ENCODE measurements at places on chromosomes 5 and 9. TPM values are rescaled to one million over a fixed set of nuclear protein-coding genes. Genes with fewer than 3 reads are reported as not detected.

IL6ST gene
- total RNA-seq = 108 TPM

TMOD1 gene
- 0.26 TPM for total RNA-seq

ENC1 gene
- total RNA-seq = 10.7 TPM

STC2 gene
- 316 TPM for total RNA-seq

DNA sequence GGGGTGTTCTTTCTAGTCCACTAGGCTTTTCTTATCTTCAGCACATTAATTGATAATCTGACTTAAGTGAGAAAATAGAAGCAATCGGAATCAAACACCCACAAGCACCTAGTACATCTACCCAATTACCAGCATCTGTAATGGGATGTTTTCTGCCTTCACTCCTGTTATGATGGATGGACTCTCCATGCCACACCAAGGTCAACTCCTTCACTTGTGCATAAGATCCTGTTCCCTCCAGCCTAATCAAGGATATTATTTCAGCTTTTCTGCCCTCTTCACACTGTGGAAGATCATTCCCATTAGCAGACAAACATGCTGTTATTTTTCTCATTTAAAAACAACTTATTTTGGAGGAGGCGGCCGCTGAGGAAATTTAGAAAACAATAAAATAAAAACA lies 162.0 kb upstream of the EDIL3 start:
- no peaks in the 10 kb centered on the region for H3K4me1 ChIP-seq
- DNase-seq = no peak
- H3K4me3 ChIP-seq = no peak overlapping the region
- H3K36me3 ChIP-seq = no peaks in the 10 kb centered on the region
- no peak overlapping the region for H3K27ac ChIP-seq

GRCh38 chr5:87390075-87390474 lies 22.7 kb downstream of the CCNH start:
- no peaks in the 10 kb centered on the region for H3K27me3 ChIP-seq
- H3K27ac ChIP-seq = no peak overlapping the region
- no peak overlapping the region for H3K4me3 ChIP-seq
- peaks cover 15% of the 10 kb centered on the region for H3K4me1 ChIP-seq
- DNase-seq = no peak
- H3K36me3 ChIP-seq = peaks cover 85% of the 10 kb centered on the region

- no peak overlapping the region for H3K27ac ChIP-seq
- no peaks in the 10 kb centered on the region for H3K27me3 ChIP-seq
- DNase-seq = no peak
- no peaks in the 10 kb centered on the region for H3K36me3 ChIP-seq
- peaks cover 6% of the 10 kb centered on the region for H3K4me1 ChIP-seq
Measured at GRCh38 chr9:3931058-3931457, 368.8 kb downstream of the GLIS3 start.

GRCh38 chr5:83467371-83468035 lies 4.0 kb upstream of the VCAN start:
- DNase-seq = no peak
- H3K4me3 ChIP-seq = no peak overlapping the region
- H3K4me1 ChIP-seq = no peaks in the 10 kb centered on the region
- H3K27ac ChIP-seq = no peak overlapping the region
- no peaks in the 10 kb centered on the region for H3K36me3 ChIP-seq
- peaks cover 74% of the 10 kb centered on the region for H3K27me3 ChIP-seq

DNA sequence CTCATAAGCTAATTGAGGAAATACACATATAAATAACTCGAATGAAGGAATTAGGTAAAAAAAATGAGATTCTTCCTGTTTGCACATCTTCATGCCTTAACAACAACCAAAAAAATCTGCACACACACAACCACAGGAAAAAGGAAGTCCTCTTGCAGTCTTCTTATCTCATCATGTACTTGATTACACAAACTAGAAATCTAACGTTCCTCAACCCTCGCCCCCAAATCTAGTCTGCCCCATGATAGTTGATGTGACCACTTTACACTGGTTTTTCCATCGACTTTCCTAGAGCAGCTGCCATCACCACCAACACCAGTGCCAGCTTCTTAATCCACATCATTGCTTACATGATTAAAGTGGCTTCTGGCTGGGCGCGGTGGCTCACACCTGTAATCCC lies 31.2 kb upstream of the RNU6ATAC start:
- peaks cover 44% of the 10 kb centered on the region for H3K27me3 ChIP-seq
- no peak for DNase-seq

GRCh38 chr5:24141046-24141445 lies 503.7 kb downstream of the CDH10 start:
- H3K27ac ChIP-seq = no peak overlapping the region
- no peaks in the 10 kb centered on the region for H3K4me1 ChIP-seq
- no peak overlapping the region for H3K4me3 ChIP-seq
- H3K36me3 ChIP-seq = no peaks in the 10 kb centered on the region

DNA sequence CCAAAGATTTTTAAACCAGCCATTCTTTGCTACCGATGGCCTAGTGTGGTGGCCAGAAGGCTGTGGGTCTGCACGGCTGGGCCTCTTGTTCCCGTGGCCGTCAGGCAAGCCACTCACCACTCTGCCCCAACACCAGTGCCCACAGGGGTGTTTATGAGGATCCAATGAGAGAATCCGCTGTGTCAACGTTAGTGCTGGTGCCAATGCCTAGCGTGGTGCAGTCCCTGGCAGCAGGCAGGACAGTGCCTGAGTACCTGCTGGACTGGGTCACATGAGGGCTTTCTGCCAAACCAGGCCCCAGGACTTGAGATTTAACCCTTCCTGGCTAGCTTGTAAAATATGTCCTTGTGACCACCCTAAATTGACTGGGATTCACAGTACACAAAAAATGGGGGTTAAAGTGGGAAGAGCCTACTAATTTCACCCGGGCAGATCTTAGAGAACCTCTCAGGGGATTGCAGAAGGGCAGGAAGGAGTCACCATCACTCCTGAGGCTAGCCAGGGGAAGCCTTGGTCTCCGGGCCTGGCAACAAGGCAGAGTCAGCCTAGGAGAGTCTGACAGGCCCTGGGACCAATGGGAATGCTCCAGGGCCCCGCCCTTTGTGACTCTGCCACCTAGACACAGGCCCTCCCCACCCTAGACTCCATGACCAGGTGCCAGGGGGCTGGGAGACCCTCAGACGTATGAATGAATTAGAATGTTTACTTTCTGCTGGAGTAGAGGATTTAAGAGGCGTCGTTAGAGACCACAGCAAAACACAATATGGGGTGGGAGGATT lies 63.2 kb upstream of the FSTL4 start:
- H3K27ac ChIP-seq = no peak overlapping the region
- no peaks in the 10 kb centered on the region for H3K4me1 ChIP-seq
- H3K36me3 ChIP-seq = no peaks in the 10 kb centered on the region
- peaks cover 46% of the 10 kb centered on the region for H3K27me3 ChIP-seq
- no peak for DNase-seq
- H3K4me3 ChIP-seq = no peak overlapping the region

GRCh38 chr5:14723701-14724132 lies 59.2 kb downstream of the OTULIN start:
- DNase-seq = no peak
- no peak overlapping the region for H3K27ac ChIP-seq
- no peaks in the 10 kb centered on the region for H3K27me3 ChIP-seq
- no peak overlapping the region for H3K4me3 ChIP-seq

GRCh38 chr5:56026863-56027300 lies 32.1 kb upstream of the IL6ST start:
- peaks cover 6% of the 10 kb centered on the region for H3K4me1 ChIP-seq
- H3K4me3 ChIP-seq = no peak overlapping the region
- H3K36me3 ChIP-seq = peaks cover 5% of the 10 kb centered on the region
- H3K27me3 ChIP-seq = no peaks in the 10 kb centered on the region

DNA sequence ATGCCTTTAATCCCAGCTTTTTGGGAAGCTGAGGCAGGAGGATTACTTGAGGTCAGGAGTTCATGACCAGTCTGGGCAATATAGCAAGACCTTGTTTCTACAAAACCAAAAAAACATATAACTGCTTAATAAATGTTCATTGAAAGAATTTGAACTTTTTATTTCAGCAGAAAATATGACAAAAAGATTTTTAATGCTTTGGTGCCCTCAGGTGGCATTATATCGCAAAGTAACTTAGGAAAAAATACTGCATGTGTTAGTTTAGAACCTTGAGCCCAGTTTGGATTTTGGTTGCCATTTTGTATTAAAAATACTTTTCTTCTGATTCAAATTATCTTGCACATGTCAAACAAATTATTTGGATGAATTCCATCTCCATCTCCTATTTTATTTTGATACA lies 103.2 kb downstream of the GPBP1 start:
- H3K36me3 ChIP-seq = no peaks in the 10 kb centered on the region
- no peak overlapping the region for H3K4me3 ChIP-seq
- no peak overlapping the region for H3K27ac ChIP-seq
- no peaks in the 10 kb centered on the region for H3K27me3 ChIP-seq
- no peaks in the 10 kb centered on the region for H3K4me1 ChIP-seq
- peak; percentile 35 for DNase-seq

- peaks cover 15% of the 10 kb centered on the region for H3K27me3 ChIP-seq
- no peak overlapping the region for H3K27ac ChIP-seq
- H3K4me1 ChIP-seq = no peaks in the 10 kb centered on the region
- H3K4me3 ChIP-seq = no peak overlapping the region
- no peaks in the 10 kb centered on the region for H3K36me3 ChIP-seq
Measured at GRCh38 chr9:3698531-3698930, 172.7 kb upstream of the RFX3 start.

GRCh38 chr5:31479706-31480105 lies 52.2 kb downstream of the DROSHA start:
- no peak overlapping the region for H3K27ac ChIP-seq
- H3K27me3 ChIP-seq = no peaks in the 10 kb centered on the region
- no peak for DNase-seq
- no peak overlapping the region for H3K4me3 ChIP-seq
- H3K4me1 ChIP-seq = no peaks in the 10 kb centered on the region

- H3K4me1 ChIP-seq = no peaks in the 10 kb centered on the region
- H3K27me3 ChIP-seq = peaks cover 27% of the 10 kb centered on the region
- no peak overlapping the region for H3K27ac ChIP-seq
- no peaks in the 10 kb centered on the region for H3K36me3 ChIP-seq
- no peak overlapping the region for H3K4me3 ChIP-seq
Measured at GRCh38 chr5:168227001-168227400, 64.4 kb upstream of the WWC1 start.

DNA sequence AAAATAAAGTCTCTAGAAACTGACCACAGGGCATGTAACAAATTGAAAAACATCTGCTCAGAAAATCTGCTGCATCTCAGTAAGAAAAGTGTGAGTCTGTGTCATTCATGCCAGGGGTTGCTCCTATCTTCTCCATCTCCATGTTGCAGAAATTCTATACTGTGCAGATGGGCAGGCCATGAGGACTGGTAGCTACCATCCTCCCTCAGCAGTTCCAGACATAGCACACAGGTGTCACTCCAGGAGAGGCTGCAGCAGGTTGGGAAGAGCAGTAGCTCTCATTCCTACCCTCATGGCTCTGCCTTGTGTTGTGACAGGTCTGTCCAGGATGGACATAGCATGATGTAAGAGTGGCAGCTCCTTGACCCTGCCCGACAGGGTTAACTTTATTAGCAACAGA lies 173.4 kb downstream of the NDUFS4 start:
- no peaks in the 10 kb centered on the region for H3K36me3 ChIP-seq
- peaks cover 17% of the 10 kb centered on the region for H3K27me3 ChIP-seq
- no peak overlapping the region for H3K4me3 ChIP-seq
- no peak overlapping the region for H3K27ac ChIP-seq

GRCh38 chr9:134663084-134663483 lies 21.5 kb downstream of the COL5A1 start:
- no peak overlapping the region for H3K4me3 ChIP-seq
- no peaks in the 10 kb centered on the region for H3K27me3 ChIP-seq
- H3K27ac ChIP-seq = peak overlapping the region; percentile 50
- DNase-seq = no peak
- peaks cover 24% of the 10 kb centered on the region for H3K4me1 ChIP-seq
- H3K36me3 ChIP-seq = no peaks in the 10 kb centered on the region

DNA sequence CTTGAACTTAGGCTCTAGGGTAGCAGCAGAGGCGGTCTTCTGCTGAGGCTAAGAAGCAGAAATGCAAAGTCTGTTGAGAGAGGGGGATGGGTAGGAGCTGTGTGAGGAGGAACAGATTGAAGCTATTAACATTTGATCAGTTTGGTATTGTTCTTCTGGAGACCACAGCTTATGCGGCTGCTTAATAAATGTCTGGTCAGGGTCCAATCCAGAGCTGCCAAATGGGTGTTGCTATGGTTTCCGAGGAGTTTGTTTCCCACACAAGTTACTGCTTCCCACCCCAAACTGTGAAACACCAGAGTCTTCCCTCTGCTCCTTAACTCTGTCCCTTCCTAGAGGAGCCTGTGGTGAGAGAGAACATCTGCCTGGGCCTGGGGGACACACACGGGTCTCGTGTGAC lies 142.2 kb upstream of the KLF4 start:
- peaks cover 9% of the 10 kb centered on the region for H3K4me1 ChIP-seq
- H3K27me3 ChIP-seq = no peaks in the 10 kb centered on the region
- DNase-seq = no peak
- H3K4me3 ChIP-seq = no peak overlapping the region
- H3K36me3 ChIP-seq = no peaks in the 10 kb centered on the region

DNA sequence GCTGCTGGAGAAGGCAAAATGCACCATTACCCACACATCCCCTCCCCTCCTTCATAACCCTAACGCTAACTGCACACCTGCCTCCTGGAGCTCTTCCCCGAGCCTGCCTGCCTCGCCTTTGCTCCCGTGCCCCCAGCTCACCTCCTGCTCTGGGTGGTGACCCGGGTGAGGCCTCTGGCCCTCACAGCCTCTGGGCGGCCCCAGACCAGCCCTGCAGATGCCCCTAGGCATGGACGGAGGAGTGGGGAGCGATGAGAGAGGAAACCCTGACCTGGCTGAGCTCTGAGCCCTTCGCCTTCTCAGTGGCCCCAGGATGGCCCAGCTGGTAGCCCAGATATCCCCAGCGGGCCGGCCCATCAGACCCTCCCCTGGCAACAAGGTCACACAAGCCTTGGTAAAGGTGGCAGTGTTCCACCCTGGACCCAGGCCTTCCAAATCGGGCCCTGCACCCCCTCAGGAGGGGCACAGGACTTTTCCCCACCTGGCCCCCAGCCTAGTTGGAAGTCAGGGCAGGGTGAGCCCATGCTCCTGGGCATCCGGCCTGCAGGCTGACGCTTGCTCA lies 14.5 kb upstream of the CAMSAP1 start:
- H3K4me3 ChIP-seq = no peak overlapping the region
- H3K36me3 ChIP-seq = peaks cover 15% of the 10 kb centered on the region
- no peak for DNase-seq
- no peak overlapping the region for H3K27ac ChIP-seq
